Right renal cortex interstitium (tissue), 3 donors: ENCODE measurements at places on chromosomes 4 and X.

GRCh38 chrX:29724316-29724715 is 491.0 kb upstream of the MAGEB2 start:
- no peak for DNase-seq

DNA sequence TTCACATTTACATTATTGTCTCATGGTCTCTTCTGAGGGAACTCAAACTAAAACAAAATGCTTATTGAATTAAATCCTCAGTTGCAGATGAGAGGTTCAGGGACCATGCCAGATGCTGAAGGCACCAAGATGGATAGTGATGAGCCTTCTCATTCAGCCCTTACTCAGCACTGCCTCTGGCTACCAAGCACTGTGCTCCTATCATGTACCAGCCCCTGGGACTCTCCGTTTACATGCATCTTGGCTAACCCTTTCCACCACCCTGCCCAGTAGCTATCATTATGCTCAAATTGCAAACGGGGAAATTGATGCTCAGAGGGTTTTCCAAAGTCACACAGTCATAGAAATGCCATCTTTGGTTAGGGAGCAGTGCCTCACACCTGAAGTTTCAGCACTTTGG is 22.6 kb upstream of the TMEM184C start:
- DNase-seq = no peak

- DNase-seq = no peak
These were observed 60.1 kb downstream of the WFS1 start for GRCh38 chr4:6329478-6330383.

DNA sequence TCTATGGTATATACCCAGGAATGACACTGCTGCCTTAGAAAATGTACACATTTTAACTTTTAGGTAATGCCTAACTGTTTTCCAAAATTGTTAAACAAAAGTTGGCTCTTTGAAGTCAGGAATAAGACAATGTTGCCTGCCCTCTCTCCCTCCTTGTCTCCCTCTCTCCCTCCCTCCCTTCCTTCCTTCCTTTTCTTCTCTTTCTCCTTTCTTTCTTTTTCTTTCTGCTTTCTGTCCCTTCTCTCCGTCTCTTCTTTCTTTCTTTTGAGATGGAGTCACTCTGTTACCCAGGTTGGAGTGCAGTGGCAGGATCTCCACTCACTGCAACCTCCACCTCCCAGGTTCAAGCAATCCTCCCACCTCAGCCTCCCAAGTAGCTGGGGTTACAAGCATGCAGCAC is 4.6 kb upstream of the TMA16 start:
- DNase-seq = no peak

- no peak for DNase-seq
These were observed 160.7 kb downstream of the PPP3CA start for GRCh38 chr4:101186567-101187184.

DNA sequence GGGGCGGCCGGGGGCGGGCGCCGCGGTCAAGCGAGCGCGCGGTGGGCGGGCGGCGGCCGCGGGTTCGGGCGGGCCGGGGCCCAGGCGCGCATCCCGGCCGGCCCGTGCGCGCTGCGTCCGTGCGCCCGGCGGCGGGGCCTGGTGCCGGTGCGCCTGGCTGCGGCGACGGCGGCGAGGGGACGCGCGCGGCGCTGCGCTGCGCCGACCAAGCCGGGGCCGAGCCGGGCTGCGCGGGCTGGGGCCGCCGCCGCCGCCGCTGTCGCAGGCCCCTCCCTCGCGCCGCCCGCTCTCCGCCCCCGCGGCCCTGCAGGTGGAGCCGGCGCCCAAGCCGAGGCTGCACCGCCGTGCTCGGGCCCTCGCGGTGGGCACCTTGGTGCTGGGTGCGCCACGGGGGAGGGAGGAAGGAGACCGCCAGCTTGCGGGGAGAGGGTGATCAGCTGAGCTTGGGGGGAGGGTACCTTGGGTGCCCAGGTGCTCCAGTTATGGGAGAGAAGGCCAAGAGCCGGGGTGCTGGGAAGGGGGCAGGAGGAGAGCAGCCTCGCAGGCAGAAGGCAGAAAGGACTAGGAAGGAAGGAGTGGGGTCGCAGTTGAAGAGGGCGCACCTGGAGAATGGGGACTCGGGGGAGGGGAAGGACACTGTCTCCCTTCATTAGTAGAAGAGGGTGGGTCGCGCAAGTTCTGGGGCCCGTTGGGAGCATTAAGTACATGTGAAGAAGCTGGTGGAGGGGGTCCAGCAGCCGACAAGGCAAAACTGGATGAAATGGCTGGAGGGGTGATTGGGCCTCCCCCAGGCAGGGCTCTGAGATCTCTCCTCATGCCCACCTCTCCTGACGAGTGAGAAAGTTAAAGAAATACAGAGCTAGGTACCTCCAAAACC is at the start of gene PPP2R2C:
Gene PPP2R2C (minus strand): TSS at position 228 of the 877 bp plus-strand sequence. CDS start 385 bp downstream, outside the sequence.
- DNase-seq = no peak

- no peak for DNase-seq
These were observed 250.0 kb upstream of the NR3C2 start for GRCh38 chr4:148692242-148692641.

DNA sequence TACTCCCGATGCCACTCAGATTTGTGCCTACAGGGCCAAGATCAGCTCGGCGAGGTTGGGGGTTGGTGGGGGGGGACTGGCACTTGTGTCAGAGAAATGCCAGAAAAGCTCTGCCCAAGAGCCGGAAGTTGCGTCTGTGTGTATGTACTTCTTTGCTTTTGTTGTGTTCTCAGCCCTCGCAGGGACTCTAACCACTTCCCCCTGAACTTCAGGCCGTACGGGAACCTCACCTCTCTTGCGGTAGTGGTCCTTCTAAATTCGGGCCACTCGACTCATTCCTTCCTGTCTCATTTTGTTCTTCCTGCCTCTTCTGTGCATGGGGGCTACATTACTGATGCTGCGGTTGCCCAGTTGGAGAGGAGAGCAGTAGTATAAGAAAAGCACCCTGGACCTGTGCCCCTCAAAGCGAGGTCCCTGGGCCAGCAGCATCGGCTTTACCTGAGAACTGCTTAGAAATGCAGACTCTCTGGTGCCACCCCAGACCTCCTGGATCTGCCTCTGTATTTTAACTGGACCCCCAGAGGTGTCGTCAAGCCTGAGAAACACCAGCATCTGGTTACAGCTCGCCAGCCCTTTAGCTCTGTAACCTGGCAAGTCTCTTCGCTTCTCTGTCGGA is 146.3 kb upstream of the RPS6KA3 start:
- no peak for DNase-seq
